ENCODE measurements at places on chromosomes 3 and 15. TPM values are rescaled to one million over a fixed set of nuclear protein-coding genes. Genes with fewer than 3 reads are reported as not detected.

- H3K27ac ChIP-seq, result no peak overlapping the region
- no peaks in the 10 kb centered on the region for H3K27me3 ChIP-seq
- H3K4me1 ChIP-seq, result no peaks in the 10 kb centered on the region
- no peaks in the 10 kb centered on the region for H3K36me3 ChIP-seq
- DNase-seq, result no peak
- no peak overlapping the region for H3K4me3 ChIP-seq
These were observed 181.1 kb upstream of the RBMS3 start for GRCh38 chr3:29099775-29100174.

The C3orf22 gene
- not detected for total RNA-seq

The CSTA gene
- 0.94 TPM for total RNA-seq

DNA sequence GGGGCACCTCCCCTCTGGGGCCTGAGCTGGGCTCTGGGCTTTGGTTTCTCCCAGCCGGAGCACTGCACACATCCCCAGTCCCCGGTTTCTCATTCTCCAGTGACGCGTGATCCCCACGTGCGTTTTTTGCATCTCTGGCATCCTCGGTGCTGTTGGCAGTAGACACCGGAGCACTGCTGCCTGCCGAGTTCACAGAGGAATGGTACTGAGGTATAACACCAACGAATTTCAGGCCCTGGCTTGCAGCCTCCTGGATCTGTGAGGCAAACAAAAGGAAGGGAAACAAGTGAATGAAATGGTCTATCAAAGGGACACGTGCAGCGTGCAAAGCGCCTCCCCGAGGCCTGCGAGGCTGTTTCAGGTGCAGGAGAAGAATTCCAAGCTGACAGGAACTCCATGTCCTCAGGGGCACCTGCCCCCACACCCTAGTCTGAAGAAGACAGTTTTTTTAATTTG is 112.9 kb downstream of the OXNAD1 start:
- no peaks in the 10 kb centered on the region for H3K27me3 ChIP-seq
- H3K27ac ChIP-seq, result peak overlapping the region; percentile 32
- H3K4me3 ChIP-seq, result no peak overlapping the region
- H3K4me1 ChIP-seq, result peaks cover 43% of the 10 kb centered on the region

The SLC6A20 gene
- 0.13 TPM for total RNA-seq

Measured in thyroid gland (tissue), 4 donors.